ENCODE measurements at places on chromosomes 4 and X.

- DNase-seq: peak; percentile 27
Measured at GRCh38 chr4:156734965-156735895, 236.4 kb downstream of the PDGFC start.

DNA sequence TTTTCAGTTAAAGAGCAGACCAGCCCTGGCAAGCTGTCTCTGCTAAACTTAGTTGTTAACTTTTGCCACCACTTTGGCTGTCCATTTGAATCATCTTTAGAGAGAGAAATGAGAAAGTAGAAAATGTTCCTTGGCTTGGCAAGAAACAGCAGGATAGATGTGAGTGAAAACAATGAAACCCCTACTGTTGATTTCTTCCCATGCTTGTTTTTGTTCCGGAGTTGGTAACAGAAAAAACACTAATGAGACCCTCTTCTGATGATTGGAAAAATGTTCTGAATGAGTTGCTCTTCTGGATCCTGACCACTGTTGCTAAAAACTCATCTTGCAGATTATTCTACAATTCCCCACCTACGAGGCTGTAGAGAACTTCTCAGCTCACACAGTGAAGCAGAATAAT lies 203.3 kb downstream of the MAPK10 start:
- no peak for DNase-seq

DNA sequence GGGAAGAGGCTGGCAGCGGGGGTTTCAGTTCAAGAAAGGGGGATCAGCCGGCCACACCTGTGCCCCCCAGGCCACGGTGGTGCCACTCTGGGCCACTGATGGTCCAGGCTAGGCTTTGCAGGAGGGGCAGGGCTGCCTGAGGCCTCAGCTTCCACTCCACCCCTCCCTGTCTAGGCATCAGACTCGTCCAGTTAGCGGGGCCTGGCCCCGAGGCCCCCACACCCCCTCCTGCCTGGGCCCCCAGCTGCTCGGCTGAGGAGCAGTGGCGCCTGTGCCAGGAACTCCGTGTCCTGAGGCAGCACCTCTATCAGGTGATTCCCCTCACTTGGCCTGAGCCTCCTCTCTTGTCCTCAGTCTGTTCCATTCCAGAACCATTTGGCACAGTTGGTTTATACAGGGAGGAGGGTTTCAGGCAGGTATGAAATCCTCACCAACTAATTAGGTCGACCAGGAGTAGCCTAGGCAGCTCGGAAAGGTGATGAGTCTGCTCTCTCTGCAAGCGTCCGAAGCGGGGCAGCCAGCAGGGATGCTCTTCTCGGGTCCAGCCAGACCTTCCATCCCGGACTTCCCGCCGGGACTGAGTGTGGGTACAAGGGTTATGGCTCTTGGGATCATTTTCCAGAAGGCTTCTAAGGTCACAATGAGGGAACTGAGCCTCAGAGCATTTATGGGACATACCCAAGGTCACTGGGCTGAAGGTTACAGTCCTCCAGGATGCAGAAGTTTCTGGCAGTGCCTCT lies 2.1 kb downstream of the NSG1 start:
- no peak for DNase-seq

GRCh38 chr4:6509587-6509986 lies 37.2 kb upstream of the PPP2R2C start:
- no peak for DNase-seq

DNA sequence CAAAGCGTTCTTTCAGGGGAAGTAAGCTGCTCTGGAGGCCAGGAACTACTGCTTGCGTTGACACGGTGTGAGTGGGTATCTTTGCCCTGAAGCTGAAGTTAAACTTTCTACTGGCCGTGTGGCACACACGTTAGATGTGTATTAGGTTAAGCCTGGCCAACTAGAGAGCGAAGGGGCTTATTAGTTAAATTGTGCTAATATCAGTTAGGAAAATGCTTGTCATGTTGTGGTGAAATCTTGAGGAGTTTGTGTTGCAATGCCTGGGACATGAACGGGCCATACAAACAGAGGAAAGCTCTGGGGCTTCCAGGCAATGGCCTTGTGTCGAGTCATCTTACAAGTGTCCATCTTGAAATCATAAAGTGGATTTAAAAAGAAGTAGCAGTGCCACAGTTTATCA lies 62.6 kb downstream of the NSUN7 start:
- DNase-seq: peak; percentile 88

- DNase-seq: no peak
Measured at GRCh38 chr4:183543435-183543834, 38.6 kb downstream of the ING2 start.

DNA sequence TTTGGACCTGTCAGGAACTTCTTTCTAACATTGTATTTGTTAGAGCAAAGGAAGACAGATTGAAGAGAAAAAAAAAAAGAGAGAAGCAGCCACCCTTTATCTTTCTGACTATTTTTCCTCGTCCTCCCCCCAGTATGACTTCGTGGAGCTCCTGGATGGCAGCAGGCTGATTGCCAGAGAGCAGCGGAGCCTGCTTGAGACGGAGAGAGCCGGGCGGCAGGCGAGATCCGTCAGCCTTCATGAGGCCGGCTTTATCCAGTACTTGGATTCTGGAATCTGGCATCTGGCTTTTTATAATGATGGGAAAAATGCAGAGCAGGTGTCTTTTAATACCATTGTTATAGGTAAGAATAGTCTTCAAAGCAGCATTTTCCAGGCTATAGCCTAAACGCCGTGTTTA lies 237.7 kb downstream of the DCTD start:
- no peak for DNase-seq

GRCh38 chr4:118682928-118683327 lies 2.3 kb upstream of the METTL14 start:
- peak; percentile 31 for DNase-seq

GRCh38 chr4:108144451-108144850 lies 24.3 kb downstream of the LEF1 start:
- no peak for DNase-seq

DNA sequence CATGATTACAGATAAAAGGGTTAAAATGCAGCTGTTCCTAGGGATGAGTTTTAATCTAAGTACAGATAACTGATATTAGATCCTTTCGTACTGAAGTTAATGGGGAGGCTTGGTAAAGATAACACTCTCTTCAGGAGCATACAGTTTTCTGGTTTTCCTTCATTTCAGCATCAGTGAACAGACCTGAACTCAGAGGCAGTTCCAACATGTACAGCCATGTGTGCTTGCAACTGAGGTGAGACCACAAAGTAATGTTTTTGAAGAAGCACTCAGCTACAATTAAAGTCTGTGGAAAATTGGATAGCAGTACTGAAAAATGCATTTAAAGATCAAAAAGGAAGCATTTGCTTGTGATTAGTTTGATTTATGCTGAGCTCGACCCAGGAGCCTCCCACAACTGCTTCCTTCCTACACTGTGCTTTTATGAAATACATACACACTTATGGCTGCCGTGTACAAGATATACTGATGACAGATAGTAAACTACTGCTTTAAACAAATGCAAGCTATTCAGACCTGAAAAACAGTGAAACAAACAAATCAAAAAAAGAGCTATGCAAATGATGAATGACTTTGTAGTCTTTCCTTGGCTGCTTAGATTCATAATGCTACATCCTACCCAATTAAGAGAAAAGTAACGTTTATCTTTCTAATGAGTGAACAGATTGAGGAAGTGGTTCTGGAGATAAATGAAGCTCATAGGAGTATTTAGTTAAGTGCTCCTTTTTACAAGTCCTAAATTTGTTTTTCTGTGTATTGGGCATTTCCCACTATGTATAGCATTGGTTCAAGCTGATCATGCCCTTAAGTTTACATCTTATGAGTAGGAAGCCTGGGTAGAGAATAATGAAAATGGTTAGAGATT lies 68.4 kb downstream of the PDLIM5 start:
- DNase-seq: no peak

DNA sequence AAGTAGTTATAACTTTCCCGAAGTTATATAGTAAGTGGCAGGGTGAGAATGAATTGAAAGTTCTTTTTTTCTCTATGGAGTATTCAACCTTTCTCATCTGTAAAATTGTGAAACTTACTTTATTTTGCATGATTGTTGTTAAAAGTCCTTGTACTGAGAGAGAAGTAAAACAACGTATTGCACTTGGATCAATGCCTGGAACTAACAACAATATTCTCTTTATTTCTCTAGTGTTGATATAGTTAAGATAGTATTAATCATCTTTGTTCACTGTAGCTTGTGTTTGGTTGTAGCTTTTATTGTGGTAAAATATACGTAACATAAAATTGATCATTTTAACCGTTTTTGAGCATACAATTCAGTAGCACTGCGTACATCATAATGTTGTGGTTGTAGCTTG lies 48.7 kb downstream of the STIM2 start:
- peak; percentile 9 for DNase-seq

DNA sequence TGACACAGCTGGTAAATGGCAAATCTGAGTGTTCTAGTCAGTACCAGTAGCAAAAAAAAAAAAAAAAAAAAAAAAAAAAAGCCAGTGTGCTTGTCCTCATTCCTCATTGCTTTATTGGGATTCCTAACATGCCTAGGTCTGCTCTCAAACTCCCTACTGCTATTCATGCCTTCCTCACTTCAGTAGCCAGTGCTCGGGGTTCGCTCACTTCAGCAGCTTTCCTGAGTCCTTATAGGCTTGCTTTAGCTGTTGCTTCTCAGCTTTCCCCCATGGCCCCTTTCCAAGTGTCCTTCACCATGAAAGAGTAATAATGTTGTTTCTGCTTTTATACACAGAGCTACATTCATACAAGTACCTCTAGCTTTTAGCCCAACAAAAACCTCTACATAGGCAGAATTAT lies 30.8 kb downstream of the SLITRK2 start:
- no peak for DNase-seq

- no peak for DNase-seq
Measured at GRCh38 chr4:165874791-165875371, 1.8 kb downstream of the TLL1 start.

- no peak for DNase-seq
Measured at GRCh38 chrX:12971282-12972003, 3.5 kb upstream of the TMSB4X start.

DNA sequence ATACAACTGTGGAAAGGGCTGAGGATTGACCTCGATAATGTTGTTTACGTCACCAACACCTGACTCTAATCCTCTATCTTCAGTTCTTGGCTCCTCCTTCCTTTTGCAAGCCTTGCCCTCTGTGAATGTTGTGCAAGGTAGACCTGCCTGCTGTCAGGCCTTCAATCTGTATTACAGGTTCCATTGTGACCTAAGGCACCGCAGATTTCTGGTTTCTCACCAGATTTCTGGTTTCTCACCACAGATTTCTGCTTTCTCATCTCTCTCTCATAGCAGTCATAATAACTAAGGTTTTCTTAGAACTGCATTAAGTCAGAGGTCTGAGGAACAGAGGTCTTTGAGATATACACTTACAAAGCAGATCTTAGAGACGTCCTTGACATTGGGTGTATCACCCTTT lies 51.5 kb upstream of the ETNPPL start:
- no peak for DNase-seq

DNA sequence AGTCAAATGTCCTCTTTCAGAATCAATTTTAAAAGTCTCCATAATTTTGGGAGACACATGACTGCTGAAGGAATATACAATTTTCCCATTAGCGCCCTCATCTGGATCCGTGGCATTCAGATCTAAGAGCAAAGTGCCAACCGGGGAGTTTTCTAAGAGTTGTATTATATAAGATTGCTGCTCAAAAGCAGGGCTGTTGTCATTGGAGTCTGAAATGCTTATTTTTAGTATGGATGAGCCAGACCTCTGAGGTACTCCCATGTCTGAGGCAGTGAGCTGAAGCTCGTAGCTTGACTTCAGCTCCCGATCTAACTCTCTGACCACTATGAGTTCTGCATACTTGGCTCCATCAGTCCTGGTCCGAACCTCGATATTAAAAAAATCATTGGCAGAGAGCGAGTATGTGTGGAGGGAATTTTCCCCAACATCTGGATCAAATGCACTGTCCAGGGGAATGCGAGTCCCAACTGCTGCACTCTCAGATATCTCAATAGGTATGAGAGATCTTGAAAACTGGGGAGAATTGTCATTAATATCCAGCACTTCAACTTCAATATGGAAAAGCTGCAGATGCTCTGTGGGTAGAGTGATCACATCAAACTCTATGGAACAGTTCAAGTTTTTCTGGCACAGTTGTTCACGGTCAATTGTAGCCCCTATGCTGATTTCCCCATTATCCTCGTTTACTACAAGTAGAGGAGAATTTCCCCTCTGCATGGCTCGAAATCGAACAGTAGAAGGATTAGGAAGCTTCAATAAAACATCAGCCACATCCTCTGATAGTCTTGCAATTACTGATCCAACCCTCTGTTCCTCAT lies 917 bp downstream of the PCDH18 start:
- DNase-seq: peak; percentile 60

GRCh38 chrX:107715331-107716117 lies 60.1 kb downstream of the TSC22D3 start:
- no peak for DNase-seq

DNA sequence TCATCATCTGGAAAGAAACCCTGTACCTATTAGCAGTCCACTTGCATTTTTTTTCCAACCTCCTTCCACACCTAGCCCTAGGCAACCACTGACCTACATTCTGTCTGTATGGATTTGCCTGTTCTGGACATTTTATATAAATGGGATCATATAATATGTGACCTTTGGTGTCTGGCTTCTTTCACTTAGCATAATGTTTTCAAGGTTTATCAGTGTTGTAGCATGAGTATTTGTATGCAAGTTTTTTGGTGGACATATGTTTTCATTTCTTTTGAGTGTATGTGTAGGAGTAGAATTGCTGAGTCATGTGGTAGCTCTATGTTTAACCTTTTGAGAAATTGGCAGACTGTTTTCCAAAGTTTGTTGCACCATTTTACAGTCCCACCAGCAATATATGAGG lies 198.6 kb downstream of the CEP135 start:
- peak; percentile 40 for DNase-seq

- peak; percentile 80 for DNase-seq
Measured at GRCh38 chrX:72121383-72121782, 10.3 kb downstream of the RTL5 start.

- no peak for DNase-seq
Measured at GRCh38 chr4:80243274-80244018, 23.0 kb upstream of the FGF5 start.

GRCh38 chr4:105679186-105679585 lies 29.3 kb downstream of the INTS12 start:
- peak; percentile 13 for DNase-seq

DNA sequence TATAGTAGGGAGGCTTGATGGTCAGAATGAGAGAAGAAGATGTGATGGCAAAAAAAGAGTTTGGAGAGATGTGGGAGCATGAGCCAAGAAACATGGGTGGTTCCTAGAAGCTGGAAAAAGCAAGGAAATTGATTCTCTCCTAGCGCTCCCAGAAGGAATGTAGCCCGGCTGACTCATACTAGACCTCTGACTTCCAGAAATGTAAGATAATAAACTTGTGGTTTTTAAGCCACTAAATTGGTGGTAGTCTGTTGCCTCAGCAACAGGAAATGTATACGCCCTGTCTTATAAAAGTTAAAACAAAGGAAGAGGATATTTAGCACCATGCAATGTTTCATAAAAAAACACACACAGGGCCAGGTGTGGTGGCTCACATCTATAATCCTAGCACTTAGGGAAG lies 182.7 kb upstream of the PCDH7 start:
- DNase-seq: peak; percentile 68

DNA sequence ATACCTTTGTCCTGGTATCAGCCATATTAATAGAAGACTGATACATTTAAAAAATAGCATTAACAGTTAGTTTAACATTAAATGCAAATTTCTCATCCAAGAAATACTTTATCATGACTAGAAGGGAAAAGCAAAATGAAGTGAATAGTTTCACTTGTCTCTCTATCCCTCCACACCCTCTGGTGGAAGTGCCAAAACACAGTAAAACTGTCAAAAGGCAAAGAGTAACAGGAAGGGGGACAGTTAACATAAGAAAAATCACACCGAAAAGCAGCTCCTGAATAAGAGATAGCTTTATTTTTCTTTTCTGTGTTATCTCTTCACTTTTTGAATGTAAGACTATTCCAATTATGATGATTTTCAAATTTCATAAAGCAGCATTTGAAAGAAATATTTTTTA lies 187.2 kb downstream of the FBXW7 start:
- DNase-seq: no peak

- peak; percentile 47 for DNase-seq
Measured at GRCh38 chr4:85102606-85103005, 136.1 kb upstream of the WDFY3 start.
